ENCODE measurements at places on chromosomes 2 and 18. TPM values are rescaled to one million over a fixed set of nuclear protein-coding genes. Genes with fewer than 3 reads are reported as not detected.

Gene IGFBP5
- 0.33 TPM for total RNA-seq

Gene NT5DC4
- not detected for total RNA-seq

Gene IL36G
- total RNA-seq, result not detected

Gene NDC80
- 33.0 TPM for total RNA-seq

Gene GALNT14
- total RNA-seq, result 2.1 TPM

Gene SLC9A4
- not detected for total RNA-seq

Gene MCFD2
- 174 TPM for total RNA-seq

Gene FIGN
- 0.13 TPM for total RNA-seq

Gene LOXL3
- total RNA-seq, result 0.94 TPM

Gene ARHGAP25
- total RNA-seq, result 10.7 TPM

Gene RETSAT
- 52.6 TPM for total RNA-seq

Gene SULT1C4
- 4.1 TPM for total RNA-seq

Gene SLC40A1
- 3.1 TPM for total RNA-seq

Gene TP53I3
- 114 TPM for total RNA-seq

Gene MYO5B
- 2.1 TPM for total RNA-seq

Gene AOX1
- total RNA-seq, result 21.0 TPM

Gene C2orf66
- not detected for total RNA-seq

Gene ERFE
- total RNA-seq, result 1.3 TPM

Gene E2F6
- total RNA-seq, result 12.3 TPM

Gene TUBA4B
- not detected for total RNA-seq

Gene GBX2
- 8.1 TPM for total RNA-seq
